ENCODE measurements at places on chromosomes 3 and 15.
A peak's percentile ranks its signal among the peaks of the same experiment; 100 is the strongest.

- DNase-seq, result no peak
These were observed 32.8 kb upstream of the SMAD3 start for GRCh38 chr15:67032608-67033007.

GRCh38 chr3:66405701-66406091 lies 95.1 kb downstream of the LRIG1 start:
- peak; percentile 46 for DNase-seq

- DNase-seq, result no peak
These were observed 652 bp downstream of the ISLR2 start for GRCh38 chr15:74130849-74131627.

DNA sequence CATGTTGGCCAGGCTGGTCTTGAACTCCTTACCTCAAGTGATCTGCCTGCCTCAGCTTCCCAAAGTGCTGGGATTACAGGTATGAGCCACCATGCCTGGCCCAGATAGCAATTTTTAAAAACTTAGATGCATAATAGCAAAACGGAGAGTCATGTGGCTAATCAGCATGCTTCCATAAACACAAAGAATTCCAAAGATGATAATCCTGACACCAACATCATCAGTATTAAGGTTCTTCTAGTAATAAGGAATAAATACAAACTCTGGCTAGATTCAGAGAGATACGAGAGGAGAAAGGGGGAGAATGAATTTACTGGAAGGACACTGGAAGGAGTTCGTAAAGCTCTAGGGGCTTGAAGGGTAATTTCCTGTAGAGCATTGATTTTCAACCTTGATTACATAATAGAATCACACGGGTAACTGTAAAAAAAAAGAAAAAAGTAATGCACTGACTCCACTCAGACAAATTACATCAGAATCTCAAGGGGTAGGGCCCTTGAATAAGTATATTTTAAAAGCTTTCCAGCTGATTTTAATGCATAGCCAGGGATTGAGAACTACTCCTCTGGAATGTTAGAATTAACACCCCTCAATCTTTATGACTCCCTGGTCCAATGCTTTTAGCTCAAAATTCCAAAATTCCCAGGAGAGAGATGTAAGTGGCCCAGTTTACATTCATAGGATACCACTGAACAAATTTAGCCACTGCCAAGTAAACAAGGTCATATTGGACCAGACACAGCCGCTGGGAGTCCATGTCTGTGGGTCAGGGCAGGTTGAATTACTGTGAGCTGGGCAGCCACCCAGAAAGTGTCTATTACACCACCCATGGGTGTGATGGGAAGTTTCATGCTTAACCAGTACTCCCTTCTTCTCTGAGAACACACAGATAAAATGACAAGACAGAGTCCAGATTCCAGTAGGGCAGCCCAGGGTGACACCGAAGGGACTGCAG lies 243.9 kb downstream of the TBL1XR1 start:
- DNase-seq, result no peak

- no peak for DNase-seq
These were observed 452.8 kb upstream of the THBS1 start for GRCh38 chr15:39127925-39128617.

GRCh38 chr3:120416868-120417267 lies 33.9 kb downstream of the FSTL1 start:
- no peak for DNase-seq

GRCh38 chr3:195270817-195271409 lies at the start of gene XXYLT1:
XXYLT1 (minus strand) TSS chr3:195271159; CDS start chr3:195271058, 101 bp downstream.
- DNase-seq, result peak; percentile 92

DNA sequence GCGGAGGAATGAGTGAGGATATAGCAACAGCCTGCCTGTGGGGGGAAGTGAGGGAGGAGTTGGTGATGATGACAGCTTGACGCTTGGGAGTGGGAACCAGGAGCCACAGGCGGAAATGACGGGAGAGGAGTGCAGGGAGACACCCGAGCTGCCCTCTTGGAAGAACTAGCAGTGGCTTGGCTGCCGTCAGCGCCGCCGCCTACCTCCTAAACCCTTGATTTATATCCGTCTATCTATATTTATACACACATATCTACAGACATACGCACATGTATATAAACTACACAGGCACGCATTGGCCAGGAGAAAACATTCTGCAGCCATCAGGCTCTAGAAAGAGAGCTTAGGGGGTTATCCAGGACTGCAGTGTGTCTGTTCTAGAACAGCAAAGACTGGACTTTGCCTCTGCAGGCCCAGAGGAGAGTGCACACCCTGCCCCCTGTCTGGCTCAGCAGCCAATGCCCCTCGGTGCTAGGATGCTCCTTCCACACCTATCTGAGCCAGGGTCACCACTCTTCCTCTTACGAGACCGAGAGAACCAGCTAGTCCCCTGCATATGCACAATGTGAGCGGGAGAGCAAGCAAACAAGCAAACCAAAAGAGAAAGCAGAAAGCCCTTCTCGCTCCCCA lies 45.3 kb upstream of the MAGEF1 start:
- DNase-seq, result no peak

- peak; percentile 16 for DNase-seq
These were observed 119.0 kb upstream of the RASGRP1 start for GRCh38 chr15:38683382-38684242.

DNA sequence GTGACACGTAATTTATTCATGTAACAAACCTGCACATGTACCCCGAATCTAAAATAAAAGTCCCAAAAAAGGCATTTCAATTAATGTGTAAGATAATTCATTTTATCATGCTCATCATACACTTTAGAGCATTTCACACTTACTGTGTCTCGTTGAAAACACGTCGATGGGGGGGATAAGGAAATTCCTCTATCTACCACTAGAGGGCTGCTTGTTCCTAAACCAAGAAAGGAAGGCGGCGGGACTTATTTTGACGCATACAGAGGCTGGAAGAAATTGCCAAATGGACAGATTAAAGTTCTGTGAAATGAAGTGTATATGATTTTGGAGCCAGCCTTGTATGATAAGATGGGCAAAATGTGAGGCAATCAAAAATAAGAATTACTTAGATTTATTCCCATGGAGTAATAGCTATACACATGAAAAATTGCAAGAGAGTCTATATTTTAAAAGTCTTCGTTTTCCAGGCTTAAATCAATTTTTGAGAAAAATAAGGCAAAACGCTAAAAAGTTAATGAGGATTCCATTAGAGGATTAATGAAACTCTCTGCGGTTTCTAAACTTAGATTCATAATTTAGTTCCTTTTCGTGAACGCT lies 346.8 kb downstream of the CNTN3 start:
- DNase-seq, result no peak

DNA sequence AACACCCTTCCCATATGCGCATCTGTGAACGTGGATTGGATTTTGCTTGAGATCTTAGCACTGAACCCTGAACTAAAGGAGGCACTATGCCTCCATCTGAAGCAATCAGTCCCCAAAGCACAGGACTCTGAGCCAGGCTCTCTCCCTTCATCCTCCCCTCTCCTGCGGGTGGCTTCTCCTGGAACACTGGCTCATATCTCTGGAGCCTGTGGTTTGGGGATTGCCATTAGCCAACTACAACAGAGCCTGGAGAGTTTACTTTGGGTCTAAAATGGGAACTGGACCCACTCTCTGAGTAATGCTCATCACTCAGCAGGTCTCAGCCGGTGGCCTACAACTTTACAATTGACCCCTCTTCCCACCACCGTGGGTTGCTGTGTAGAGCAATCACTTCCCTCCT lies 190.8 kb upstream of the HES1 start:
- no peak for DNase-seq

DNA sequence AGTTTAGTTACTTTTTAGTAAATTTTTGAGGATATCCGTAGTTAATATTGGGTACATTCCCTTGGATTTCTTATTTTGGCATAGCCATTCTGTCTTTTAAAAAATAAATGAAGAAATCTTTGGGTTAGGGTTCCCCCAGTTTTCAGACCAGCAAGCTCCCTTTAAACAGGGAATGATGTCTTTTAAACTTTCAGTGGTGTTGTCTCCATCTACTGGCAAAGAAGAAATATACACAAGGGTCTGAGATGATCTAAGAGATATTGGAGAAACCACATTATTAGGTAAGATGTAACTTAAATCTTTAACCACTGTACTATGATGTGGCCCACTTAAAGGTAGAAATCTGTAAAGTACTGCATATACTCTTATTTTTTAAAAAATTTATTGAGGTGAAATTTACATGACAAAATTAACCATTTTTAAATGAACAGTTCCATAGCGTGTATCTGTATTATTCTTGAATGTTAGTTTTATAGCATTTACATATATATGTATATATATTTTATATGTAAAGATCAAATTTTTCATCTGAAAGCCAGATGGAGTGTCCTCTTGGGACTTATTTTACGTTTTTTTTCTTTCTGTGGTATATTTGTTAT lies 35.1 kb upstream of the EIF3J start:
- DNase-seq, result peak; percentile 21

GRCh38 chr3:33058765-33059164 lies 38.2 kb downstream of the GLB1 start:
- DNase-seq, result no peak

GRCh38 chr15:63288778-63289378 lies 11.5 kb downstream of the APH1B start:
- DNase-seq, result peak; percentile 49

DNA sequence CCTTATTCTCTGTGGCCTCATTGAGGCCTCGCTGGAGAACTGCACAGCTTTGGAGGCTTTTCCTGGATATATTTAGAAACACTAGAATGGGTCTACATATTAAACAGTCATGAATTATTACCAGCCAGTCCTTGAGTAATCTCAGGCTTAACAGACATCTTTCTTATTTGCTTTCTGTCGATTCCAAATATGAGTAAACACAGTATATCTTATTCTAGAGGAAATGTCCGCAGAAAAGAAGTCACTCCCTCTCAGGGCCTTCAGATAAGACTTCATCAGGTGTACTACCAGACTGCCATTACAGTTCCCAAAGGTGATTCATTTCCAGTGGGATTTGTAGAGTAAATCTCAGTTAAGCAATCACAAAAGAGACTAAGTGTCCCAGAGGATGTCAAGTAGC lies 310.7 kb downstream of the RBMS3 start:
- DNase-seq, result no peak

- no peak for DNase-seq
These were observed 1.6 kb downstream of the EIF4E3 start for GRCh38 chr3:71723452-71724170.

DNA sequence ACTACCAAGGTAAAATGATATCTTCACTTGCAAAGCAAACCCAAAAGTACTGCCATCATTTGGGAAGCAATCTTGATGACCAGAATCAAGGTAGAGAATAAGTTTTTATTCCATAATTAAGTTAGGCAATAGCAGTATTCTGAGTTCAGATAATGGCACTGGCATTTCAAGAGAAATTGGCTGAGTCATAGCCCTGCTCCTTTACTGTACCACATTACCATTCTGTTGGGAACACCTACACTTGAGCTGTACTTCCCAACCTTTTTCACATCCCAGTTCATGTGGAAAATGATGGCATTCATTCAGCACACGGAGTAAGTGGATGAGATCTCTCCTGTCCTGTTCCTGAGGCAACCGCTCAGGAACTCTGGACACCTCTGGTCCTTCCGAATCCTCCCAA lies 311.6 kb upstream of the TPRG1 start:
- no peak for DNase-seq

- DNase-seq, result peak; percentile 15
These were observed 11.2 kb downstream of the C3orf52 start for GRCh38 chr3:112097378-112097777.

DNA sequence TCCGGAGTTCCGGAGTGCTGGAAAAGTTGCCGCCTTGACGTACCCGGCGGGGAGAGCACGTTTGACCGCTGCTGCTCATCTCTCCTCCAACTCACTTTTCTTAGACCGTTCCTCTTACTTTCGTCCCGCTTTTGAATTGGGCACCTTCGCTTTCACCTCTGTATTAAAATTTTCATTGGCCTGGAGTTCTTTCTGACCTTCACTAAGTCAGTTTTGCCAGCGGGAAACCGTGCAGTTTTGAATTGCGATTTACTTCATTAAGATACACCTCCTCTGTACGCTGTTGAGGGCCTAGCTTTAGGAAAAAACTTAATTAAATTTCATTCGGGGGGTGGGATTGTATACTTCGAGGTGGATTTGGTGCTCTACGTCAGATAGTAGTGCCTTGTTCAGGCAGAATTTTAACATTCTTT lies 1.3 kb downstream of the GMPS start:
- no peak for DNase-seq

DNA sequence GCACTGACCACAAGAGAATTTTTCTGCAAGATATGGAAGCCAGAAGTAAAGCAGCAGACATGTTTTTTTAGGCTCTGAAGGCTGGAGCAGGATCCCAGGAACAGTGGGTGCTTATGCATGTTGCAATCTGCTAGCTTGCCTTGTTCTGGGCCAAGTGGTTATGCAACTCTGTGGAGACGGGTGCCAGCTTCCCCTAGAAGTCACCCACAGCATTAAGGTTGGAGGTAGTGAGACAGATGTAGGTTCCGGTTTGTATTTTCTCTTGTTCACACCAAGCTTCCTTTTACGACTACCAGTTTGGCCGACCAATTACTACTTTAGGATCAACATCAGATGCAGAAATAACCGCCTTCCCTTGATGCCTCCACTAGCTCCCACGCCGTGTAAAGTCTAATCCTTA lies 11.1 kb downstream of the DPH3 start:
- no peak for DNase-seq

- DNase-seq, result no peak
These were observed 28.3 kb downstream of the RPLP1 start for GRCh38 chr15:69480932-69481331.

DNA sequence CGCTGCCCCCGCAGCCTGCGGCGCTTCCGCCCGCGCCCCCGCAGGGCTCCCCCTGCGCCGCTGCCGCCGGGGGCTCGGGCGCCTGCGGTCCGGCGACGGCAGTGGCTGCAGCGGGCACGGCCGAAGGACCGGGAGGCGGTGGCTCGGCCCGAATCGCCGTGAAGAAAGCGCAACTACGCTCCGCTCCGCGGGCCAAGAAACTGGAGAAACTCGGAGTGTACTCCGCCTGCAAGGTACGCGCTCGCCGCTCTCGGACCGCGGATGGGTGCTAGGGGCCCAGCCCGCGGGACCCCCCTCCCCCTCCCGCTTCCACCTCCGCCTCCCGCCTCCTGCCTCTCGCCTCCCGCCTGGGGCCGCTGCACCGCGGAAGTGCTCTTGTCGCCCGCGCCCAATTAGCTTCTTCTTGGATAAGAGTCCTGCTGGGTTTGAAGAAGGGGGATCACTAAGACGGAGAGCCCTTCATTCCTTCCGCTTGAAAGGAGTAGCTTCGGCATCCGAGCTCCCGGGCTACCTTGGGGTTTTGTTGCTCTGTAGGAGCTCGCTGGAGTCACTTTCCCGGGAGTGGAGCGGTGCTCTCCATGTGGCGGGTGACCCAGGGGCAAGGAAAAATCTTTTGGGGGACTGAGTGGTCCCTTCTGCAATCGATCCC lies 426 bp downstream of the KAT2B start:
- no peak for DNase-seq

- no peak for DNase-seq
These were observed 41.6 kb upstream of the ROPN1 start for GRCh38 chr3:124033360-124034015.

GRCh38 chr15:91258415-91258759 lies 158.3 kb downstream of the SV2B start:
- DNase-seq, result no peak

- DNase-seq, result no peak
These were observed 20.4 kb downstream of the SLC7A14 start for GRCh38 chr3:170565495-170565894.

- no peak for DNase-seq
These were observed at the start of gene DALRD3 for GRCh38 chr3:49017971-49018706. DALRD3 (minus strand) TSS chr3:49018580; CDS start chr3:49018564, 16 bp downstream.

- no peak for DNase-seq
These were observed 50.7 kb downstream of the APBA2 start for GRCh38 chr15:28936481-28936881.
